ENCODE measurements at places on chromosomes 3 and 15.

- no peak for DNase-seq
Observed at GRCh38 chr15:29568840-29569532, 253.3 kb downstream of the TJP1 start.

DNA sequence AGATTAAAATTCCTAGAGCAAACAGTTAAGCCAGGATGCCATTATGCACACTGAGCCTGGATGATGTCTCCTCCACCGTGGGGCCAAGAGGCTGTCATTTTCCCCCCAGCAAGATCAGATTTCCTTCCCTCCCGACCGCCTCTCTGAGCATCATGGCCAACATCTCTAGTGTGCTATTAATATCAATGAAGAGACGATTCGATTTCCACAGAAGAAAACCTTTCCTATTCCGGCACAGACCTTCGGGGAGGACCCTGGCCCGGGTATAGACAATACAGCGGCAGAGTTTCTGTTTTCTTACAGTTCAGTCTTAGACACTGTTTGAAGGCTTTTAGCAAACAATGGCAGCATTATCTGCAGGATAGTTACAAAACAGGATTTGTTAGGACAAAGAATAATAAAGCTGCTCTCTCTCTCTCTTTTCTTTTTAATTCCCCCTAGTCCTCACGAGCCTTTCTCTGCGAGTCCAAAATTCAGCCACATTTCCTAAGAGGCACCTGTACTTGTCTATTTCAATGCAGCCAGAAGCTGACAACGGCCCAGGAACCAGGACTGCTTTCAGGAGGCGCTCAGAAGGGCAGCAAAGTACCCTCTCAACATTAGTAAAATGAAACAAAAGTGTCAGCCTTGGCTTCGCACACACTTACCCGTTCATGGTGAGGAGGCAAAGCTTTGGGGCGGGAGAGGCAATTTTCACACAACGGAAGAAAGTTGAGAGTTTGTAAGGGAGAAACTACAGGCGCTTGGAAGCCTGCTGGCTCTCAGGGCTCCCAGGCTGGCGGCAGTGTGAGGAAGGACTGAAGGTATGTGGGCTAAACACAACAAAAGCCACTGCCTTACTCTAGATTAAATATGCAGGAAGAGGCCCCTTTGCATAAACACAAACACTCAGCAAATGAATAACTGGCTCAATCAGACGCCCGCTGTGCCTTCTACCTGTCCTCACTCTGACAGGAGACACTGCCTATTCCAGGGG lies 278.0 kb downstream of the FOXP1 start:
- DNase-seq = no peak

- no peak for DNase-seq
Observed at GRCh38 chr3:133932009-133932408, 36.3 kb upstream of the RAB6B start.

- no peak for DNase-seq
Observed at GRCh38 chr3:42503957-42504333, 1.5 kb downstream of the VIPR1 start.

DNA sequence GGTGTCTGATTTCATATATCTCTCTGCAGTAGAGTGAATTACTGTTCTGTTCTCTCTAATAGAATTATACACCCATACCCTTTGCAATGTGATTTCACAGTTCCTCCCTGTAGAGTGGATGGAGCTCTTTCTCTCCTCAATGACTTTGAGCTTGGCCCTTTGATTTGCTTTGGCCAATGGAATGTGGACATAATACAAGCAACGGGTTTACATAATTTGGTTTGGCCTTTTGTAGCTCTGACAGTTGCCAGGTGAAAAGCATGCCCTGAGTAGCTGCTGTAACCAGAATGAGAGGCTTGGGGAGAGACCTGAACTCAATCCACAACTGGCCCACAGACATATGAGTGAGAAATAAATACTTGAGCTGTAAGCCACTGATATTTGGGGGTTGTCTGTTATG lies 32.1 kb downstream of the ZDHHC23 start:
- DNase-seq = no peak

DNA sequence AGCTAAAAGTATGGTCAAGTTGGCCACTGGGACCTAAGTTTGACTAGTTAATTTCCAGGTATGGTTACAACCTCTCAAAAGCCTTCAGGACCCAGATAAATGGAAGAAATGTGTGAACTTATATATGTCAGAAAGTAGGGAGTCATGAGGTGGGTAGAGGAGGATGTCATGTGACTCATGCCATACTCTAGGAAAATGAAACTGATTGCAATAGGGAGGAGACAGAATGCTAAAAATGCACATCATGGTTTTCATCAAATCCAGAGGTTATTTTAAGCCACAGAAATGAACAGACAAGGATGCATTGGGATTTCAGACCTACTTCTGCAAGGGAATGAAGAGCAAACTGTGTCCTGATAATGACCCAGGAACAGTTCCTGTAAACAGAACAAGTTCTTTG lies 310.0 kb downstream of the EDEM1 start:
- DNase-seq = no peak

- DNase-seq = no peak
Observed at GRCh38 chr3:2652386-2652785, 457.8 kb downstream of the IL5RA start.

DNA sequence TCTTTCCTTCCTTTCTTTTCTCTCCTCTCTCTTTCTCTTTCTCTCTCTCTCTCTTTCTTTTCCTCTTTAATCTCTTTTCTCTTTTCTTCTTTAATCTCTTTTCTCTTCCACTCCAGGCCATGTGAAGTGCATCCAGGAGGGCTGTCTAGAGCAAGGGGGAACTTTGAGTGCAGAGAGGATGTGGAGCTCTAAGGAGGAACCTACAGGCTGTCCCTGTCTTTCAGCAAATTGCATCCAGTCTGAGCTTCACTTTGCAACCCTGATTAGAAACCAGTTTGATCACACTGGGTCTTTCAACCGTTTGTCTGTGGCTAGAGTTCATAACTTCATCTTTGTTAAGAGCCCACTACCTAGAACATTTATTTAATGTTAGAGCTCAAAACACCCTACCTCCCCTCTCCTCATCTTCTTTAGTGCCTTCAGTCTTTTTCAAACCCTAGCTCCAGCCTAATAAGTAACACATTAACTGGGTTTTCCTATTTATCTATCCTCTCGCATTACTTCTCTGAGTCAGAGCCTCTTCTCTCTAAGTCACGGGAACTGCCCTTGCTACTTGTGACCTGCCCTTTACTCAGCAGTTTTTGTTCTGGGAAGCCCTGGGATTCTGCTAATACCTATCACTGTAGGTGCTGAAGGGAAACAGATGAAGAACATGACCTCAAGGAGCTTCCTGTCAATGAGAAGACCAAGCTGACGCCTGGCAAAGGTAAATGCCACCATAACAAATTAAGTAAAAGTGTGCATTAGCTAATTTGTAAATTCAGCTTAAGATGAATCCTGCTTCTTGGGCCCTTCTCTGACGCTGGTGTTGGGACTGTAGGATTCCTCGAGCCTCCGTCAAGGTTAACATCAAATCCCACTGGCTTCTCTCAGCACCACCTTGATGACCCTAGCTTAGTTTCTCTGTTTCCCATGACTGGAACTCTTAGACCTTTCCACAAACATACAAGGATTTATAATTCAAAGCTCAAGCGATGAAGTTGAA lies at the start of gene GCNT3:
GCNT3 (plus strand) TSS at position 508 of the 985 bp plus-strand sequence. CDS start 6,456 bp downstream, outside the sequence.
- DNase-seq = no peak

DNA sequence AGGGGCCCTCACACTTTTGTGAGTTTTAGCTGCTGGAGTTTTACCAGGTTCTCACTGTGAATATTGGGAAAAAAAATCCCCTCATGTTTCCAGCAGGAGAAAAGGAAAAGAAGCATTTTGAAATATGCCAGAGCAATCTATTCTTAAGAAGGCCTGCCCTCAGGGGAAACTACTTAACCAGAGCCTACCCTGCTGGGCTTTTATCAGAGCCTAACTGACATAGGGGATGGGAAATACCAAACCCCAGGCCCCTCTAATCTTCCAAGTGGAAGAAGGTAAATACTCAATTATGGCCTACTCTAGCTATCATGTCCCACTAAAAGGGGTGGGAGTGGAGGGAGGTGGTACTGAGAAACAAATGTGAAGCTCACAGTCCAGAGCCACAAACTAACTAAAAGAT lies 68.7 kb upstream of the NMNAT3 start:
- DNase-seq = no peak

DNA sequence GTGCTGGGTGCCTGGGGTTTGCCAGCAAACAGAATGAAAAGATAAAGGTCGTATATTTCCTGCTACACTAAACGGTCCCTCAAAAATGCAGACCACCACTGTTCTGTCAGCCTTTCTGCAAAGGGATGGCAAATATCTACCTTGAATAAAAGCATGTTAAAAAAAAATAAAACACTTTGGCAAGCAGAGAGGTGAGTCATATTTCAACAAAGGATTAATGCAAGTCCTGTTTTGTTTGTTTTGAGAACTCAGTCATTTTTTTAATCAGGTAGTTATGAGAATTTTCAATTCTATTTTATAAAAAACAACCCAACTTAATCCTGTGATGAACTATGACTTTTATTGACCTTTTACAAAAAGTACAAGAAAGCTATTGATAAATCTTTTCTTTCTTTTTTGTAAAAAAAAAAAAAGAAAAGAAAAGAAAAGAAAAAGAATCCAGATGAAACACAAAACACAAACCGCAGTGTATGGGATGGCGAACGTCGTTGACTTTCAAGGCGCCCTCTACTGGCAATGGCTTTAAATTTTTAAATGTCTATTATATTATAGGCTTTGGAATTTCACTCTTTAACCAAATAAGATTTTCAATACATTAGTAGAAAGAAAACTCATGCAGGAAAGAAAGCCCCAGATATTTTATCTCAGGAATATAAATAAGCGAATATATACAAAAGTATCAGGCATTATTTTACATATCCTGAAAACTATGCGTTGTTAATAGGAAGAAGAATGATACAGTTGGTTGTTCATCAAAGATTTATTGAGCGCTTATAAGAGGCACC lies 87.8 kb downstream of the NCEH1 start:
- no peak for DNase-seq

GRCh38 chr15:63726491-63726890 lies 107.3 kb downstream of the HERC1 start:
- DNase-seq = no peak

GRCh38 chr3:52532517-52532837 lies 1.2 kb downstream of the NT5DC2 start:
- no peak for DNase-seq

DNA sequence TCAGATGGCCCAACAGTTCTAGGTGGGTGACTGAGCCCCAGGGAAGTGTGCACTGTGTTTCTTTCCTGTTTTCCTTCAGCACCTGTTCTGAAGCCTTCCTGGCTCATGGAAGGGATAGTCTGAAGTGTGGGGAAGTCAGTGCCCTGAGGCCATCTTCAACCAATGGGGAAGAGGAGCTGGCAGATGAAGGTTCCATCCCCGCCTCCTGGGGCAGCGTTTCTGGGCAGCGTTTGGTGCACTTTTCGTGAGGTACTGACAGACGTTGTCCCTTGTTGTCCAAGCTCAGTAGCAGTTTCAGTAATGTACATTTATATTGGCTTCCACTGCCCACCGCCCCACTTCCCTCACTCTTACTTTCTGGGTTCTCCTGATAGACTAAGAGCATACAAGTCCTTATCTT lies 42.6 kb upstream of the SLC25A26 start:
- DNase-seq = no peak

- DNase-seq = no peak
Observed at GRCh38 chr3:122366379-122366749, 16.7 kb downstream of the MIX23 start.

DNA sequence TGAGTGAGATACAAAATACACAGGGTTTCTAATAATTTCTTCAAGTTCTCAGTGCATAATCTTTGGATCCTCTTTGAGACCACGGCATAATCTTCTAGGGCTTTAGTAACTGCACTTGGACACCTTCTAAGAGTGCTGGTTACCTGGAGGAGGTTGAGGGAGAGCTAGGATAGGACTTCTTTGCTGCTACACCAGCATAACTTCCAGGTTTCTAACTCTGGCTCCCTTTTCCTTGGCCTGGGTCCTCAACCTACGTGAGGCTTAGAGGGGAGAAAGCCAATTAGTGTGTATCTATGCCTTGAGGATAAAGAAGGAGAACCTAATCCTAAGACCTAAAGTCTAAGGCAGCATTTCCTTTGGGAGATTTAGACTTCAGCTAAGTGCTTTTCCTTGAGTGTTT lies 184.8 kb downstream of the LSAMP start:
- DNase-seq = no peak

GRCh38 chr3:138781012-138781470 lies 53.7 kb downstream of the PIK3CB start:
- DNase-seq = peak; percentile 42

DNA sequence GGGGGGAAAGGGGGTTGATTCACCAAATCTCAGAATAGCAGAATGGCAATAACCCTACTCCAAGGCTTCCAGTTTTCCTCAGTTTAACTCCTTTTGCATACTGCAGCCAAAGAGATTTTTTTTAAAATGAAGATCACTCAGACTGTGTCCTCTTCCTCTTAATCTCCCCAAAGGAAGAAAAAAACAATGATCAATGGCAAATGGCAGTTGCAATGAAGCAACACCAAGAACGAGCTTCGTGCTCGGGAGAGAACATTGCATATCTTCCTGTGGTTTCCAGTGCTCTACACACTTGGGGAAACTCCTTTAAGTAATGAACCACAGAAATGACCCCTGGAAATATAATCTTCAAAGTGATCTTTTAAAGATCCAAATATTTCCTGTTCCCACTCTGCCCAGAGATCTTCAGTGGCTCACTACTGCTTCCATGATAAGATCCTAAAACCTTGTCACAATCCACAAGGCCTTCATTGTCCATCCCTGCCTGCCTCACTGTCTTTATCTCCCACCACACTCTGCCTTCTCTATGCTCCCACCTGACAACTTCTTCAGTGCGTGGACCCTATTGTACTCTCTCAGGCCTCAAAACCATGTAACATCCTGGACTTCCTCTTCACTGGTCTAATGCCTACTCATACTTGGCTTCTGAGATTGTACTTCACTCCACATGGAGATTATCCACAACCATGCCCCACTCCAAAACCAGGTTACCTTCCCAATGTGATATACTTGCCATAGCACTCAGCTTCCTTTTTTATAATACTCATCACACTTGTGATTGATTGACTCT lies 394.8 kb downstream of the FHIT start:
- no peak for DNase-seq

Measured in activated T-helper 1 cell treated with Interleukin-2 at 50 U/mL for 16 hours (primary cell).